ENCODE measurements at places on chromosomes 7 and 10.

DNA sequence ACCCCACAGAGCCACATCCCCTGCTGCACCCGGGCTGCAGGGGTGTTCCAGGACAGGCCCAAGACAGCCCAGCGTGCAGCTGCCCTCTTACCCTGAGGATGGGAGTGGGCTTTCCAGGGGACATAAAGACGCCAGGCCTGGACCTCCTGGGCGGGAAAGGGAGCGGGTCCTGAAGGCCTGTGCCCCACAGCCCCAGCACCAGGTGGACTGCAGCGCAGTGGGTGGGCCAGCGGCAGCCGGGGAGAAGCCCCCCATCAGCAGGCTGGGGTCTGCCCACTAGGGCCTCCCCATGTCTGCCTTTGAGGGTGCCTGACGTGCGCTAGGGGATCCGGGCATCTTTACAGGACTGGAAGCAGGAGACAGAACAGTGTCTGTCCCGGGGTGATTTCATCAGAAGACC is 22.6 kb upstream of the ZNF735 start:
- DNase-seq = no peak

DNA sequence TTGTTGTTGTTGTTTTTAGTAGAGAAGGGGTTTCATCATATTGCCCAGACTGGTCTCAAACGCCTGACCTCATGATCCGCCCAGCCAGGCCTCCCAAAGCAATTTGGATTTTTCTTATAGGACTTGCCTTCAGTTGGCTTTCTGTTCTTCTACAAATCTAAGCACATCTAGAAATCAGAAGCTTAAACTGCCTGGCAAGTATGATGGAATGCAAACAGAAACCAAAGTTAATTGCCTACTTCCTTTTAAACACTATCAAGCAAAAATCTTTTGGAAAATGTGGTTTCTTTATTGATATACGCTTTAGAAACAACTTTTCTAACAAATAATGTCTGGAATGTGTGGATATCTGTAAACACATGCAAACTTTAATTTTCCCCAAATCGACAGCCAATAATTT is 64.9 kb downstream of the USP6NL start:
- DNase-seq = peak; percentile 28

DNA sequence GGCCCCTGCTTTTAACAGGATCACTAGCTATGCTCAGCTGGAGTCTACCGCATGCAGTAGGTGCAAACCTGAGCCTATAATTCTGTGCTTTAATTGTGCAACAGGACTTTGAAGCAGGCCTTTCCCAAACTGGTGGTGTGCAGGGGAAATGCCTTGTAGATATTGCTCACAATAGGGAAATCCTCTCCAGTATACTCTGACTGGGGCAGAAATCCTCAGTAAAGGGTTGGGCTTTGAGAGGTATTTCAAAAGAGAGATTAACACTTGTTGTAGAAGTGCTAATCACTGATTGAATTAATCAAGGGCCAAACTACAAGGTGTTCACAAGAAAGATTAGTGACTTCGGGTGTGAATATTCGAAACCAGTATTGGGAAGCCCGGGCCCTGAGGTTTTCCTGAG is 58.5 kb upstream of the EXOC6 start:
- no peak for DNase-seq

DNA sequence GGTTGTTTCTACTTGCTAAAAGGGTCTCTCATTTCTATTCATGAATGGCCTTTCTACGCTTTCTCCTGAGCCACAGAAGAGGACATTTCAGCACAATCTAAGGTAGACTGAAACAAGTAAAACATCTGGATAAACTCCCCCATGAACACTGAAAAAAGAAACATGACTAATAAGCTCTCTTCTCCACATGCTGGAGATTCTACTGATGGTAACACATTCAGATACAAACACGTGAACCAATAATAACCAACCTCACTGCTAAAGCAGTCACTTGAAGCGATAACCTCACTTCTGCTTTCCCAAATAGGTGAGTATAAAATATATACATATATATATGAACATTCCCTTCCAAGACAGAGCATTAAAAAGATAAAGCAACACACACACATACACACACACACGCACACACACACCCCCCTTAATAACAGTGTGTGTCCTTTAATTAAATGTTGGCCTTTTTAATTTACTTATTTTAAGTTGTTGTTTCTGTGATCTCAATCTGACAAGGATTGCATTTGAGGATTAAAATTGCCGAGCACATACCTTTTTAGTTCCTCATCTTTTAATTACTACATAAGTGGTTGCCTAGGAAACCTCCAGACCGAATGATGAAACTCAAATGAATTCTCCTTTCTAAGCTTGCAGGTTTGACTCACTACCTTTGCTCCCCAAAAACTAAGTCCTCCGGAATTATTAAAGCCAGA is 292.4 kb upstream of the KLF14 start:
- peak; percentile 80 for DNase-seq

GRCh38 chr7:55252386-55252785 is 112.8 kb upstream of the LANCL2 start:
- DNase-seq = no peak

GRCh38 chr10:58291538-58292174 is 22.7 kb downstream of the CISD1 start:
- DNase-seq = peak; percentile 68

DNA sequence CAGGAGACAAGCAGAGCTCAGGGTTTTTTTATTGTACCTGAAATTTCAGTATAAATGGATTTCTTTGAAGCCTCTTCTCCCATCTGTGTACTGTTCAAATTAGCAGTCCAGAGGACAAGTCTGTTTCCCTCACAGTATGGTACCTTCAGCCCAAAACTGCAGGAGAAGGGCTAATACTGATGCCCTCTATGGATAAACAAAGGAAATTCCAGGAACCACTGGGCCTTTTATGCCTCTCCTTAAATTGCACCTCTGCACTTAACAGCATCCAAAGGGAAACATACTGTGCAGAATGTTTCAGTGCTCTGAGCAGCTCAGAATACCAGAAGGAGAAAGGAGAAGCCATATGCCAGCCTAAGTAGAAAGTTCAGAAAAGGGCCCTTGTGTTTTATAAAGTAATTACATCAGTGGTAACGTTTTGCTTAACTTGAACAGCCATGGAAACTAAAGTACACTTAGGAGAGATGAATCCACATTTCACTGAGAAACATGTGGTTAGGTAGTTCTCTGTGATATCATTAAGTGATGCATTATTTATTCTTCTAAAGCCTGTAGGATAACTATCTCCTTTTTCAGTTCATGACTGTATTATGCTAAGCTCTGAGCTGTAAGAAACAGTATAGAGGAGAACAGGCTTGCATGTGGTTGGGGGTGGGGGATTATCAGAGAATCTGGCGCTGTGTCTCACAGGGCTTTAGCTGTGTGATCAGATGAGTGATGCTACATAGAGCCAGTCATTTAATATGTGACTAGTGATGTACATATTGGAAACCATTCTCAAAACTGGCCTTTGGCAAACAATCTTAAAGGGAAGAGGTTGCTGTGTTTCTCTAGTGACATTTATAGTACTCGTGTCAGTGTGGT is 111.3 kb downstream of the POU6F2 start:
- DNase-seq = no peak

GRCh38 chr7:93964813-93965212 is 39.3 kb downstream of the BET1 start:
- no peak for DNase-seq

DNA sequence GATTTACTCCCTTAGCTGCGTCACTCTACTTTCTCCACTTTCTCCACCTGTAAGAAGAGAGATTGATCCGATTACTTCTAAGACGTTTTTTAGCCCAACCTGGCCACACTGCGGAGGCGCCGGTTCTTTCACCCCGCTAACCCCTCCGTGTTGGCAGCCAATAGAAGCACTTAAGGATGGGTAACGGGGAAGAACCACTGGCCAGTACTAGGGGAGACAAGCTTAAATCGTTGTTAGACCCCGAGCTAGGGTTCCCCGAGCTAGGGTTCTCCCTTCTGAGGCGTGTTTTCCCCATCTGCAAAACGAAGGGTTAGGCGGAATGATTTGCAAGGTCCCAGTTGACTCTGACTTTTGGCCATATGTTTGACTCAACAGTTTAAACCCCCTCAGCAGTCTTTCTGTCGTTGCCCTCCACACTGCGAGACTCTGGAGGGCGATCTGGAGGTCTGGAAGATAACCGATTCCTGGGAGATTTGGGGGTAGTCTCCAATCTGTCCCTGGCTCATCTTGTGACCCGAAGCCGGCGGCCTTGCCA is 644 bp downstream of the UMAD1 start:
- peak; percentile 28 for DNase-seq

DNA sequence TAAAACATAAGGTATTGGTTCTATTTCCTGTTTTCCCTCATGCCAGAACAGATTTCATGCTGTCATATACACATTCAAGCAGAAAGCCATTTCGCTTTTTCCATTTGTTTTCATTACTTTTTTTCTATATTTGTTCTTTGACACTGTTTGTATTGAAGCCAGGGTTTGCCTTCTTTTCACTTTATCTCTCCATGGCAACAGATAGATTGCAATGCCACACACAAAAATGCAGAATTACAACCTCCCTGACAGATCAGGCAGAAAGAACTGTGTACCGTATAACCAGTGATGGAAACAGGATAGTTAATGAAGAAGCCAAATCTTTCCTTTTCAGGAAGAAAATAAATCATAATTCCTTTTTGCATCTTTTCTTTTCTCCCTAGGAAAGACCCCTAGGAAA is 103.0 kb upstream of the PCGF5 start:
- DNase-seq = no peak
